Dermis blood vessel endothelial cell (primary cell): ENCODE measurements at places on chromosomes 16 and 17. TPM values are rescaled to one million over a fixed set of nuclear protein-coding genes. Genes with fewer than 3 reads are reported as not detected.

CCL1 gene
- not detected in 2 replicates for total RNA-seq

EVI2A gene
- total RNA-seq: 0.23 TPM in 1 of 2 replicates, not detected in the other

KRTAP1-5 gene
- total RNA-seq: not detected in 2 replicates

MYL4 gene
- 0.60 and 1.5 TPM in 2 replicates for total RNA-seq

NFATC3 gene
- total RNA-seq: 14.1 and 31.6 TPM in 2 replicates

OR1D2 gene
- not detected in 2 replicates for total RNA-seq

RGS9 gene
- total RNA-seq: 0.19 and 1.2 TPM in 2 replicates

SEZ6L2 gene
- 0.68 and 2.2 TPM in 2 replicates for total RNA-seq

BCAR1 gene
- total RNA-seq: 141 and 300 TPM in 2 replicates

TNFRSF13B gene
- not detected in 2 replicates for total RNA-seq

HAGH gene
- 76.5 and 89.2 TPM in 2 replicates for total RNA-seq

CD7 gene
- total RNA-seq: not detected in 2 replicates

SBK1 gene
- under 0.01 and 0.14 TPM in 2 replicates for total RNA-seq
